ENCODE measurements at places on chromosomes 7 and 10.

- no peaks in the 10 kb centered on the region for H3K27me3 ChIP-seq
- H3K36me3 ChIP-seq: no peaks in the 10 kb centered on the region
- DNase-seq: no peak
Measured at GRCh38 chr10:54441275-54441674, 359.8 kb downstream of the PCDH15 start.

- H3K27me3 ChIP-seq: no peaks in the 10 kb centered on the region
- H3K4me3 ChIP-seq: peak overlapping the region; percentile 36
- peak overlapping the region; percentile 89 for H3K27ac ChIP-seq
- peaks cover 11% of the 10 kb centered on the region for H3K36me3 ChIP-seq
Measured at GRCh38 chr7:7181519-7182155, 707 bp upstream of the C1GALT1 start.

GRCh38 chr10:126523071-126523470, 134.8 kb upstream of the ADAM12 start:
- H3K36me3 ChIP-seq: no peaks in the 10 kb centered on the region
- no peak for DNase-seq
- H3K4me1 ChIP-seq: no peaks in the 10 kb centered on the region
- H3K4me3 ChIP-seq: no peak overlapping the region
- no peaks in the 10 kb centered on the region for H3K27me3 ChIP-seq
- H3K27ac ChIP-seq: no peak overlapping the region

DNA sequence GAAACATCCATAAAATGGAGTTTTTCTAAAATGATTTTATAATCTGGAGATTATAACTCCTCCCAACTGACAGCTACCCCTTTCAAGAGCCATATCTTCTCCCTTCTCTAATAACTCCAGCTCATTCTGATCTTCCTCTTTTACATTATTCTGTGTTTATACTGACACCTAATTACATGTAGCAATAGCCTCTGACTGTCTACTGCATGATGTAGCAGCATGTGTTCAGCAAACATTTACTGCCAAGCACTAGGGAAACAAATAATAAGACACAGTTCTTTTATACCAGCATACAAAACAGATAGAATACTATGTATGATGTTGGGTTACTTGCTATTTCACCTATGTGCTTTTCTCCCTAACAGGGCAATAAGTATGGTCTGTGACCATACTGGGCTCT, 20.7 kb downstream of the RBM28 start:
- H3K27me3 ChIP-seq: no peaks in the 10 kb centered on the region
- no peak for DNase-seq
- H3K4me3 ChIP-seq: no peak overlapping the region
- peaks cover 93% of the 10 kb centered on the region for H3K36me3 ChIP-seq
- no peak overlapping the region for H3K27ac ChIP-seq
- no peaks in the 10 kb centered on the region for H3K4me1 ChIP-seq

- no peaks in the 10 kb centered on the region for H3K4me1 ChIP-seq
- peaks cover 5% of the 10 kb centered on the region for H3K27me3 ChIP-seq
- H3K4me3 ChIP-seq: no peak overlapping the region
- DNase-seq: no peak
- no peaks in the 10 kb centered on the region for H3K36me3 ChIP-seq
Measured at GRCh38 chr10:28993056-28993455, 295.8 kb upstream of the LYZL1 start.

GRCh38 chr7:86760236-86760635, 116.5 kb downstream of the GRM3 start:
- no peak for DNase-seq
- no peaks in the 10 kb centered on the region for H3K4me1 ChIP-seq
- no peak overlapping the region for H3K27ac ChIP-seq
- no peaks in the 10 kb centered on the region for H3K27me3 ChIP-seq
- no peaks in the 10 kb centered on the region for H3K36me3 ChIP-seq

GRCh38 chr7:116165717-116166116, 44.6 kb upstream of the TES start:
- H3K36me3 ChIP-seq: no peaks in the 10 kb centered on the region
- H3K27ac ChIP-seq: no peak overlapping the region
- H3K27me3 ChIP-seq: no peaks in the 10 kb centered on the region

DNA sequence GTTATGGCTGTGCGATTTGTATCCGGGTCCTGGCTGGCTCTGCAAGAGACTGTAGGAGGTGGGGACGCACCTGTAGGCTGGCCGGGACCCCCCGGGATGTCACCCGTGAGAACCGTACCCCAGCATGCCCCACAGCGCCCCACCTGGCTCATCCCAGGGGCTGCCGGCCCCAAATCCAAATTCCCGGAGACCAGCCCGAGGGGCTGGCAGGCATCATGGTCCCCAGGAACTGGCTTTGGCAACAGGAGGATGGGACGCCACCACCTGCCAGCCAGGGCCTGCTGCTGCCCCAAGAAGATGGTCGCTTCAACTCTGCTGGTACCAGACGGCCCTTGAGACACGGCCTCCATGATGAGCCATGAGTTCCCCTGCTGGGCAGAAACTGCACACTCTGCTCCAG, 239.4 kb downstream of the ELFN1 start:
- no peak overlapping the region for H3K27ac ChIP-seq
- no peak for DNase-seq
- H3K4me3 ChIP-seq: no peak overlapping the region

- no peaks in the 10 kb centered on the region for H3K4me1 ChIP-seq
- no peak for DNase-seq
- no peaks in the 10 kb centered on the region for H3K36me3 ChIP-seq
- H3K27ac ChIP-seq: no peak overlapping the region
- H3K27me3 ChIP-seq: no peaks in the 10 kb centered on the region
Measured at GRCh38 chr7:31783221-31783620, 96.2 kb downstream of the PPP1R17 start.

GRCh38 chr7:39360766-39361165, 205.4 kb upstream of the YAE1 start:
- H3K27ac ChIP-seq: no peak overlapping the region
- DNase-seq: no peak
- H3K4me1 ChIP-seq: peaks cover 5% of the 10 kb centered on the region
- H3K4me3 ChIP-seq: no peak overlapping the region

GRCh38 chr7:129136887-129137642, 7.4 kb upstream of the TSPAN33 start:
- no peak overlapping the region for H3K27ac ChIP-seq
- H3K4me3 ChIP-seq: no peak overlapping the region
- no peaks in the 10 kb centered on the region for H3K4me1 ChIP-seq
- peaks cover 1% of the 10 kb centered on the region for H3K27me3 ChIP-seq
- no peak for DNase-seq

DNA sequence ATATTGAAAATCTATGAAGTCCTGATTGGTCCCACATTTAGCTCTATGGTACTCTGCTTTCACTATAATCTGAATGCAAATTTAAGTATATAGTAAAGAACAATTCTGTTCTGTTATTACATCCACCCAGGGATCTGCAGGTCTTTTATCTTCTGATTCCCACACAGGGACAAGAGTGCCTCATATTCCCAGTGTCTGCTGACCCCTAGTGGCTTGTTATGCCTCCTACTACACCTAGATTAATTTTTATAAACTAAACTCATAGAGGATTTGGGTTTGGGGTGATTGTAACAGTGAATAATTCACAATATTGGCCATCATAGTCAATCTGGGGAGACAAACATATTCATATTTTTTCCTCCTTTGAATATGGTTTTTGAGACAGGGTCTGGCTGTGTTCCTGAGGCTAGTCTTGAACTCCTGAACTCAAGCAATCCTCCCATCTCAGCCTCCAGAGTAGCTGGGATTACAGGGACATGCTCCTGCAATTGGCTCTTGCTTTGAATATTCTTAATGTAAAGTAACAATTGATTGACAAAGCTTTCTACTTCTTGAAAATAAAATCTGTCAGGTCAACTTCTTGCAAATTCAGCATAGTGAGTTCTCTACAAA, 282.1 kb downstream of the KCND2 start:
- H3K4me1 ChIP-seq: peaks cover 5% of the 10 kb centered on the region
- H3K27ac ChIP-seq: no peak overlapping the region
- H3K4me3 ChIP-seq: no peak overlapping the region
- H3K36me3 ChIP-seq: no peaks in the 10 kb centered on the region
- peak; percentile 27 for DNase-seq
- H3K27me3 ChIP-seq: peaks cover 5% of the 10 kb centered on the region

- H3K27me3 ChIP-seq: peaks cover 2% of the 10 kb centered on the region
- H3K4me1 ChIP-seq: no peaks in the 10 kb centered on the region
- H3K27ac ChIP-seq: no peak overlapping the region
- H3K4me3 ChIP-seq: no peak overlapping the region
- no peak for DNase-seq
Measured at GRCh38 chr7:124943472-124943871, 13.8 kb upstream of the POT1 start.
